Central memory CD4-positive, alpha-beta T cell (primary cell): ENCODE measurements at places on chromosomes 2 and 18.

DNA sequence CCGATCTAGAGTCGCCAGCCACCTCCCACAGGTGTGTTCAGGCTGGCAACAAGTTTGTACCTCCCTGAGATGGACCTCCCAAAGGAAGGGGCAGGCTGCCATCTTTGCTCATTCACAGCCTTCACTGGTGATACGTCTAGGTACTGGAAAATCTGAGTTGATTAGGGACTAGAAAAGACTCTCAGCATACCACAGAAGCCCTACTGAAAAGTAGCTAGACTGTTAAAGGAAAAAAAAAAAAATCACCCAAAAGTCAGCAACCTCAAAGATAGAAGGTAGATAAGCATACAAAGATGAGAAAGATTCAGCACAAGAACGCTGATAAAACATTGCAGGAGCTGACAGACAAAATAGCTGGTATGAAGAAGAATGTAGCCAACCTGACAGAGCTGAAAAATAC lies 128.6 kb upstream of the WDR75 start:
- no peak for DNase-seq

DNA sequence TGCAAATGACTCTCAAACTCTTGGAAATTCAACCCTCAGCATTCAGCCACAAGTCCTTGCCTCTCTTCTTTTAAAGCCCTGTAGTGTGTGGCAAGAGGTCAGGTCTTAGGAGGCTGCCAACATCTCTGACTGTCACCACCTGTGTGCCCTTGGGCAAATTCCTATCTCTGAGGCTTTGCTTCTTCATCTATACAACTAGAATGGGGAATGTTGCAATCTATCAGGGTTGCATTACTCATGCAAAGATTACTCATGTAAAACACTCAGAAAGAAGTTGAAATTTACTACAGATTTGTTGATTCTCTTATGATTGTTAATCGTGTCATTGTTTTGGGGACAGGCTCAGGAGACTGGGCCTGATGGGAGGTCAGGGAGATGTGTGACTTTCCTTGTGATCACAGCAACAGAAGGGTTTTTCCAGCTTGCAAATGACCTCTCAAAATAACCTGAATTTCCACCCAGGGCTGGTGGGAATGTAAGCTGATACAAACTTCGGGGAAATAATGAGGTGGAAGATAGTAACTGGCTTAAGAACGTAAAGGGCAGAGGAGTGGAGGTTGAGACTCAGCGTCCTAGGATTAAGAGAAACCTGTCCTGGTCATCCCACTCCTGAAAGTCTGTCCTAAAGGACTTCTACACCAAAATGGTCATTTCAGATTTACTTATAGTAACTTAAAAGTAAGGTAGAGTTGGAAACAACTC lies 32.1 kb upstream of the SIGLEC15 start:
- no peak for DNase-seq

DNA sequence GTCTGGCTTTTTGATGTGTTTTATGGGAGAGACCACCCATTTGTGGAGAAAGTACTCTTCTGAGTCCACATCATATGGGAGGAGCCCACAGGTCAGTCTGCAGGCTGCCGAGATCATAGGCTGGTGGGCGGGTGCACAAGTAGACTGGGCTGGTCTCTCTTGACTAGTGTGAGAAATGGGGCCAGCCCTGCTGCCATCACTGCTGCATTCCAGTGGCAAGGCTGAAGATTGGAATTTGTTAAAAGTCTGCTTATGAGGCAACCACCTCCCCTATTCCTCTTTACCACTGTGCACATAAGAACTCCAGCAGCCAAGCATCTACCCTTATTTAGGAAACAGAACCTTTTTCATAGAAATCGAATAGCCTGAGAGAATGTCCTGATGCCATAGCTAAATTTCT lies 200.7 kb downstream of the DIS3L2 start:
- no peak for DNase-seq

- DNase-seq, result no peak
These were observed 105.1 kb upstream of the SIX2 start for GRCh38 chr2:45114221-45114955.

DNA sequence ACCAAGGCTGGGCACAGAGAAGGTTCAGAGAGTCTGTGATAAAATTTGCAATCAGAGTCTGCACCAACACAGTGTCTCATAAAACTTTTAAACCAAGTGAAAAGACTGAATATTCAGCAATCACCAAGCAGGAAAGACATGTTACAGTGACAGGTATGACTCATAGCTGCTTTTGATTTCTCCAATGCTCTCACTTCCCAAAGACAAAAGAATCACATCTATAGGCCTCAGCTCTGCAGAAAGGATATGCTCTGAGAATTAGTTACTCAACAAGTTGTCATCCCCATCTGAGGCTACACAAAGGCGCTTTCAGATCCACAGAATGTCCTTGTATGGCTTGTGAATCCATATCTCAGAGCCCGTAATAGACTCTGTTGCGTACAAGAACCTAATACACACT lies 92.5 kb downstream of the KCNF1 start:
- DNase-seq, result no peak

DNA sequence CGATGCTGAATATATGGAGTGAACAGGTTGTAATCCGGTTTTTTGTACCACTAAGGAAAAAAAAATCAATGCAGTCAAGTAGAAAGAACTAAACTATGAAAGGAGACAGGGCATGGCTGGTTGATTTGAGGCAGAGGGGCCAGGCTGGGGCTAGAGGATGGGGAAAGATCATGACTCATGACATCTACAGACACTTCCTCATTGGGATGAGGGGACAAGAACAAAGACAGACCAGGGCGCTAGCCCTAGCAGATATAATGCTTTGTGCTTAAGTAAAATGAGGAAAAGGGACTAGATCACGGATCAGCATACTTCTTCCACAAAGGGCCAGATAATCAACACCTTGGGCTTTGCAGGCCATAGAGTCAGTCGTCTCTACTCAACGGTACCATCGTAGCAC lies 55.8 kb downstream of the ST6GAL2 start:
- DNase-seq, result no peak

DNA sequence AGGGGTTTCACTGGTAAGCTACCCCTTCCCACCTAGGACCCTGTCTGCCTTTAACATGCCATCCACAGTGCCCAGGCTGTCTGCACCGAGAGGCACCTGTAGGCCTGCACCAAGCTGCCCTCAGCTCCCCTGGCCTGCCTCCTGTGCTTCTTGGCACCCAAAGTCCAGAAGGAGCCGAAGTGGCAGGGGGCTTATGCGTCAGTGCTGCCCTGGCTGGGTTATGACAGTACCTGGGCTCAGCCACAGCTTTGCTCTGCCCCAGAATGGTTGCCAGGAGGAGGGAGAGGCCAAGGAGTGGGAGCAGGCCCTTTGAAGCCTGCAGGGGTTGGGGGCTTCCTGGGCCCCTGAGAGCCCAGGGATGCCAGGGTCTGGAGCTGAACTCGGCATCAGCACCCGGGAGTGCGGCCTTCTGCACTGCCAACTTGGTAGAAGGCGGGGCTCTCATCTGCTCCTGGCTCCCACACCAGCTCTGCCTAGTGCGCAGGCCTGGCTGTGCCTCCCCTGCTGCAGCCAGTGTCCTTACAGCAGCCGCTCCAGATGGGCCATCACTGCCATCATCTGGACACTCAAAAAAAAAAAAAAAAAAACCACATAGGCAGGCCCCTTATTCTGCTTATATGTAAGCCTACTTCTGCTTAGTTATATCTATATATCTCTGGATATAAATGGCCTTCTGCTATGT lies 155.4 kb downstream of the THSD7B start:
- DNase-seq, result no peak

GRCh38 chr2:189628817-189629530 lies 32.3 kb upstream of the ASNSD1 start:
- DNase-seq, result no peak

DNA sequence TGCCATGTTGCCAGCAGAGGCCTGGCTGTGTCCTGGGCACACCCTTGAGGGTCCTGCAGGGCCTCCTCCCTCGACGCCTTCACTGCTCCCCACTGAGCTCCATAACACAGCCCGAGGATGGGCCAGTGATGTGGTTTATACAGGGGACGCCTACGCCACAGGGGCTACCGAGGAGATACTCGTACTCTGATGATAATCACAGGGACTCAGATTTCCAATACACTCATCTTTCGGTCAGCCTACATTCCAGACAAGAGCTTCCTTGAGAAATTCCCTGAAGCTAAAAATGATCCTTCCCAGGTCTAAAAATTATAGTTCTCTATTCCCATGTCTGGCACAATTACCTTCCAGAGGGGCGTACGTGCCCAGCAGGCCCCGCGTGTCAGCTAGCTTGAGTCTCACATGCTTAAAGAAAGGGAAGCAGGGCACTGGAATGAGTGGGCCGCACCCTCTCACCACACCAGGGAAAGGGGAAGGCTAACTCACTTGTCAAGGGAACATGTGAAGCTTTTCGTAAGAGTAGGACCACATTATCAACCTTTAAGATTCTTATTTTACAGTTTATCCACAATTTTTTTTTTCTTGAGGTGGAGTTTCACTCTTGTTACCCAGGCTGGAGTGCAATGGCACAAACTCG lies 159.5 kb upstream of the NDUFV2 start:
- no peak for DNase-seq

DNA sequence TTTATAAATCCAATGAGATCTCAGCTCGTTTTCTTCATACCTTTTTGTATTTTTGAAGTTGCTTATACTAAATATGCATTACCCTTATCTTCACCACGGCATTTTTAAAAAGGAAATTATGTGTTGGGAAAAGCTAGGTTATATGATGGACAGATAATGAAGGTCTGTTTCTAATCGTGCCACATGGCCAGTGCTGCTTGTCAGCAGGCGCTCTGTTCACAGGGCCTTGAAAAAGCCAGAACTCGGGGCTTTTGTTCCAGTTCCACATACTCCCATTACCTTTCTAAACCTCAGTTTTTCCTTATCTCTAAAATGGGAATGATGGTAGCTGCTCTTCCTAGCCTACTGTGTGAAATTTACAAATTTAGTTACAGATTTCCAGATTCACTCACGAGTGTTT lies 42.0 kb downstream of the EPAS1 start:
- no peak for DNase-seq

- no peak for DNase-seq
These were observed 67.3 kb downstream of the CTNNA2 start for GRCh38 chr2:79580175-79580574.

DNA sequence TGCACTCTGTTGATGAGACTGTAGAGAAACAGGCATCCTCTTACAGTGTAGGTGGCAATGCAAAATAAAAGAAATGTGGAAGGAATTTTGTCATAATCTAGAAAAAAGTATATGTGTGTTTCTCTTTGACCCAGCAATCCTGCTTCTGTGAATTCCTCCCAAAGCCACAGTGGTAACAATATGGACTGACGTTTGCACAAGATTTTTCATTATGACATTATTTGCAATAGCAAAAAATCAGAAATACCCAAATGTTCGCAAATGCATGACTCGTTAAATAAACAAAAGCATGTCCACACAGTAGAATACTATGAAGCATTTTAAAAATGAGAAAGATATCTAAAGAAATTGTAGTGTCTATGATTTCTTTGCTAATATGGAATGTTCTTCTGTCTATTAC lies 255.2 kb upstream of the NRP2 start:
- no peak for DNase-seq

- no peak for DNase-seq
These were observed 6.5 kb downstream of the TMEM163 start for GRCh38 chr2:134712299-134712698.

GRCh38 chr2:134319596-134320254 lies 65.9 kb downstream of the MGAT5 start:
- no peak for DNase-seq

- DNase-seq, result no peak
These were observed 21.0 kb downstream of the C18orf63 start for GRCh38 chr18:74336656-74337055.

GRCh38 chr2:191352536-191352935 lies 107.3 kb downstream of the MYO1B start:
- DNase-seq, result no peak

GRCh38 chr2:172031536-172031935 lies 31.8 kb downstream of the METAP1D start:
- no peak for DNase-seq

DNA sequence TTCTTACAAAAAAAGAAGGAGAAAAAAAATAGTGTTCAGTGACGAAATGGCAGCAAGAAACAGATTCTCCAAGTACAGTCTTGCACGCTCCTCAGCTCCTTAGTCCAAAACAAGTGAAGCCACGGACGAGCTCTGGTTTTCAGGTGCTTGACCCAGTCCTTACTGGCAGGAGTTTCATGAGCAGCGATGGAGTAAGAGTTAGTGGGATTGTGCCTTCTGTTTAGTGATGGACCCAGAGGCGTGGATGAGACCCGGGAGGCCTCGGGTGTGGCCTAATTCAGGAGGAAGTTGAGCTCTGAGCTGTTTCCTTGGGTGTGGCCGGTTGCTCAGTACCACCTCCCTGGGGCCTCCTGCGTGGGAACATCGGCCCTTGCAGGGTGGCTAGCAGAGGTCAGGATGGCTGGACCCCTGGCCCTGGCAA lies 52.0 kb downstream of the KIF5C start:
- DNase-seq, result peak; percentile 33

DNA sequence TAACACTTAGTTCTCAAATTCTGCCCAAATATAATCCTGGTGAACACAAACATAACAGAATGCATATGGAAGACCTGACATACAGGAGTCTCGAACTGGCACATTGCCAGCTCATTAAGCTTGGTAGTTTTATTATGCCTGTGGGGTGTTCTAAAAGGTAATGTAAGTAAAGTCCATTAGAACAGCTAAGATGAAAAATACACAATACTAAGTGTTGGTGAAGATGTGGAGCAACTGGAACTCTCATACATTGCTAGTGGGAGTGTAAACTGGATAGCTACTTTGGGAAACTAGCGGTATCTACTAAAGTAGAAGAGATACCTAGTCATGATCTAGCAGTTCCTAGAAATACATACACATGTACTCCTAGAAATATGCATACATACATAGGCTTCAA lies 24.3 kb upstream of the RAB10 start:
- no peak for DNase-seq

DNA sequence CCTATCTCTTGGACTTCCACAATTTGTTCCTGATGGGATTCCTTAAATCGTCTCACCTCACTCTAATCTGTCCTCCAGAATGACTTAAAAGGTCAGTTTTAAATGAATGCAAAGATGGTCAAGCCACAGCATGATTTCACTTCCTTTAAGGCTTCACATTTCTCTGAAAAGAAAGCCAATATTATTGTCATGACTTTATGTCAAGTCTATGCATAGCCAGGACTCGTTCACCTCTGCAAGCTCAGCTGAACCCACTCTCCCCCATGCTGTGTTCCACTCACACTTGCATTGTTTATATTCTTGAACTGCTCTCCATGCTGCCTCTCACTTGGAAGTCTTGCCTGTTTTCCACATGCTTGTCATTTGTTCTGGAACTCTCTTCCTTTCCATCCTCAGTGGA lies 298.4 kb upstream of the MMADHC start:
- DNase-seq, result no peak

- no peak for DNase-seq
These were observed 490 bp downstream of the NDUFS1 start for GRCh38 chr2:206158563-206159345.

DNA sequence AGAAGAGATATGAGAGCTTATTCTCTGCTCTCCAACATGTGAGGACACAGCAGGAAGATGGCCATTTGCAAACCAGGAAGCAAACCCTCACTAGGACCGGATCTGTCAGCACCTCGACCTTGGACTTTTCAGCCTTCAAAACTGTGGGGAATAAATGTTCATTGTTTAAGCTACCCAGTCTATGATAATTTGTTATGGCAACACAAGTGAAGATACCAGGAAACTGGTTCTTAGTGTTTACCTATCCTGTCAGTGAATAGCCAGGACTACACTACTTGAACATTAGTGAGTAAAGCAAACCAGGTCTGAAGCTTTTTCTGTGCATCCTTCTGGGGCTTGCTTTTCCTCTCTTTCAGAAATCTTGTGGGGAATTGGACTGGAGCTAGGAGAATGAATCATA lies 44.4 kb upstream of the BARD1 start:
- DNase-seq, result no peak

GRCh38 chr2:60634438-60634837 lies 81.0 kb upstream of the BCL11A start:
- no peak for DNase-seq

- no peak for DNase-seq
These were observed 10.0 kb downstream of the WIPF1 start for GRCh38 chr2:174587579-174587978.
